Stimulated activated CD4-positive, alpha-beta T cell treated with anti-CD3 and anti-CD28 coated beads, Interleukin-1b, Interleukin-23, amount 100 ng/mL, for 4 hours (primary cell): ENCODE measurements at places on chromosomes 11 and 22.

DNA sequence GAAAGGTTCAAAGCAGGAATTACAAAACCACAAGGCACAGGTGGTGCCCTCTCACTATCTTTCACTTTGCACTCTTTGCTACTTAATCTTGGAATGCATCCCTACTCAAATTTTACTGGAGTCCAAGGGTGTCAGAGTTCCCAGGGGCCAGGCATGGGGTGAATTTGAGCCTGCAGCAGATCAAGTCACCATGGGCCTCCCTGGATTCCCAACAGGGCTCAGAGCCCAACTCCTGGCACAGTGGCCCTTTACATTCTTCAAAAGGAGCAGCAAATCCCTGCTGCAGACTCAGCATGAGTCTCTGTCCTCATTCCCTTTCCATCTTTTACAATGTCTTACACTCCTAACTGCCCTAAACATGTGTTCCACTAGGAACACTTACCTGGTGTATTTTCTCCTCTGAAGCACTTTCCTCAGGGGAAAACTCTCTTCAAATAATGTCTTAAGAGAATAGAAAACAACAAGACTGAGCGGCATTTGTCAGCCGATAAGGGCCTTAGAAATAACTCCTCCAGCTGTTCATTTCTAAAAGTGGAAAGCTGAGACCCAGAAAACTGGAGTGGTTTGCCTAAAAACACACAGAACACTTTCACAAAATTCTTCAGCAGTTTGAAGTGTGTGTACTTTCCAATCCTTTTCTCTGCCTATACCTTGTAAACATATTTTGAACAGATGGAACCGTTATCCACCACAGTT, 596.0 kb downstream of the INSC start:
- no peak for DNase-seq

- DNase-seq = no peak
Observed at GRCh38 chr11:68342459-68343158, 30.2 kb downstream of the LRP5 start.

DNA sequence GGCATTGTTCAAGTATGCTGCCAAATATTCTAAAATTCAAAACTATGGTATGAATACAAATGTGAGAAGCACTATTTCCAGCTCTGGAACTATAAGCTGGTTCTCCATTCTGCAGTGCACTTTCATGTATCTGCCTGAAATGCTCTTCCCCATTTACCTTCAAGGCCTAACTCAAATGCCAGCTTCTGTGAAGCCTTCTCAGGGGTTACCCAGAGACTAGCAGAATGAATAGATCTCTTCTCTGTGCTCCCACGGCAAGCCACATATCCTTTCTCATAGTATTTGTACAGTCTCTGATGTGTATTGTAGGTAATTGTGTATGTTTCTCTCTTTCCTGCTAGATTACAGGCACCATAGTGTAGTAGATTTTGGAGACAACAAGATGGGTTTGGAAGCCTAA, 4.1 kb downstream of the HOATZ start:
- no peak for DNase-seq

DNA sequence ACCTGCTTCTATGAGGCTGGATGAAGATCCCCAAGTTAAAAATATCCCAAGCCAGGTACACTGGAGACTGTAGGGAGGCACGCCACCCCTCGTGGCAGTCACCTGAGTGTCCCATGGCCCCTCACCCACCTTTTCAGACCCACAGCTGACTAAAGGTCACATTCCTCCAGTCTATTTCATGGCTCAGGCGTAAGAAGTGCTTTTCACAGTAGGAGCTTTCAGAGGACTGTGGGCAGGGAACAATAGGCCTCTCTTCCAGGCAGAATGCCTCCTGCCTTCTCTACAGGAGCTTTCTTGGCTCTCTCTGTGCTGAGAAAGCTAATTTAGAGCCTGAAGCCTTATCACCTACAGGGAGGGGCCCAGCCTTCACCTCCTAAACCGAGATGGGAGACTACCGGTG, 73.8 kb downstream of the C11orf58 start:
- DNase-seq = no peak

- DNase-seq = no peak
Observed at GRCh38 chr11:11985016-11985715, 23.3 kb downstream of the DKK3 start.

- no peak for DNase-seq
Observed at GRCh38 chr11:128052912-128053641, 534.3 kb downstream of the ETS1 start.

GRCh38 chr22:28609921-28610320, 69.7 kb downstream of the TTC28 start:
- no peak for DNase-seq

GRCh38 chr11:46981436-46981835, 44.9 kb downstream of the CSTPP1 start:
- no peak for DNase-seq

- DNase-seq = no peak
Observed at GRCh38 chr11:105609832-105610781, at the start of gene GRIA4. Gene GRIA4, plus strand, starts transcription at chr11:105610073. Its CDS starts 925 bp downstream, at chr11:105610998.

DNA sequence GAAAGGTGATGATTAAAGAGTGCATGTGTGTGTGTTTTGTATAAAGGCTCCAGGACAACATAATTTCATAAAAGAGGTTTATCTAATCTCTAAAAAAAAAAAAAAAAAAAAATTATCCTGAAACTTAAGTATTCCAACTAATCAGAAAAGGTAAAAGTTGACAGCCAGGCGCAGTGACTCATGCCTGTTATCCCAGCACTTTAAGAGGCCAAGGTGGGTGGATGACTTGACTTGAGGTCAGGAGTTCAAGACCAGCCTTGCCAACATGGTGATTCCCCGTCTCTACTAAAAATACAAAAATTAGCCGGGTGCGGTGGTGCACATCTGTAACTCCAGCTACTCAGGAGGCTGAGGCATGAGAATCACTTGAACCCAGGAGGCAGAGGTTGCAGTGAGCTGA, 632.7 kb upstream of the CHORDC1 start:
- DNase-seq = no peak

DNA sequence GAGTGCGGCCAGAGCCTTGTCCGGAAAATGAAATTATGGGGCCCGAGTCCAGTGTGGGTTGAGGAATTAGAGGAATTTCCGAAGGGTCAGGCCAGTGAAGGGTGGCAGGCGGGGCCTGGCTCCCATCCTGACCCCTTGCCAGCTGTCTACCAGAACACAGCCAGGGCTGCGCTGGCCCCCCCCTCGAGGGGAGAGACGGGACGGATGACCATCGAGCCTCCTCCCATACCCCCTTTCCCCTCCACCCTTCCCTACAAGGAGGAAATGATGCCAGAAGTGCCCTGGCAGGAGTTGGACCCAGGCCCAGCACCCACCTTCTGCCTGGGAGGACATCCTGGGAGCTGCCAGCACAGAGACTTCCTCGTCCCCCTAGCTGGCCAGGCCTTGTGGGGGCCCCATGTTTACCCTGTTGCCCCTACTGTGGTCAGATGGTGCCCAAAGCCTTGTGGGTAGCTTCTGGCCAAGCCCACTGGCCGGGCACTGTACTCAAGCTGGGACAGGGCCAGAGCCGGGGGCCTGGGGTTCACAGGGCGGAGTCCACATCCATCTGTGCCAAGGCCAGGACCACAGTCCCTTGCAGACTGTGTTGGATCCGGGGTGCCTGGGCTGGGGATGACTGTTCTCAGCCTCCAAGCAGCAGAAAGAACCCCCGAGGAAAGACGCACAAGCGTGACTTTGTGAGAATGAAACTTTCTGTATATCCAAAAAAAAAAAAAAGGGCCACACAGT, 20.8 kb downstream of the ARVCF start:
- no peak for DNase-seq

DNA sequence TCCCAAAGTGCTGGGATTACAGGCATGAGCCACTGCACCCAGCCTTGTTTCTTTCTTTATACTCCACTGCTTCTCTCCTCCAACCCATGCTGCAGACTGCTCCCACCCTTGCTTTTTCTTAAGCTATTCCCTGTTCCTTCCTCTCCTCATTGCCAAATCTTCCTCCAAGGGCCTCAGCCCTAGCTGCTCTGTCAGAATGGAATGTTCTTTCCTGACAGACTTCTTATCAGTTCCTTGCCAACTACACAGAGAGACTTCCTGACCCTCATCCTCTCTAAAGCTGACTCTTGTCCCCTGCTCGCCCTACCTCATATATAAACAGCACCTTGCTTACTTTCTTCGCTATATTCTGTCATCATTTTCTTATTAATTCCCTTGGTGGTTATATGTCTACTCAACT, 16.9 kb upstream of the PIK3C2A start:
- DNase-seq = no peak

DNA sequence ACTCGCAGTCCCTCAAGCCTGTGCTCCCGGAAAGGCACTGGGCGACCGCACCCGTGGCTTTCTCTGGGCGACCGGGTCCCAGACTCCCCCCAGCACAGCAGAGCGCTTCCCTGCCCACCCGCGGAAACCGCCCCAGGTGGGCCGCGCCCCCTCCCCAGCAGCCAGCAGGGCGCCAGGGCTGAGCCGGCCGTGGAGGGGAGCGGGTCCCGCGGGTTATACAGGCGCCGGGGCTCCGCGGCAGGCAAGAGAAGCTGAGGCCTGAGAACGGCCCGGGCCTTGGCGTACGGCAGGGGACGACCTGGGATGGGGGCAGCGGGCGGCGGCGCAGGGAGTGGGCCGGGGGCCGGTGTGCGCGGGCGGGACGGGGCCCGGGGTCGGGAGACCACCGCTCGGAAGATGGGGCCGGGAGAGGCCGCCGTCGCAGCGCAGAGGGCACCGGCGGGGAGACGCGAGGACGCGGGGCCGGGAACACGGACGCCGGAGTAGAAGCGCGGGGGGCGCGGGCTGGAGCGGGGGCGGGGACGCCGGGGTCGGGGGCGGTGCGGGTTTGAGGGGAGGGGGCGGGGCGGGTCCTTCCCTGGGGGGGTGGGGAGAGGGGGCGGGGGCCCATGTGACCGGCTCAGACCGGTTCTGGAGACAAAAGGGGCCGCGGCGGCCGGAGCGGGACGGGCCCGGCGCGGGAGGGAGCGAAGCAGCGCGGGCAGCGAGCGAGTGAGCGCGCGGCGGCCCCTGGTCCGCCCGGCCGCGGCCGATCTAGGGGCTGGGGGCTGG, at the start of gene MDK:
Gene MDK, plus strand, starts transcription at position 622 of the 771 bp plus-strand sequence. CDS start 389 bp downstream, outside the sequence.
- DNase-seq = no peak

GRCh38 chr22:27952091-27952490, 33.0 kb upstream of the PITPNB start:
- DNase-seq = no peak
